ENCODE measurements at places on chromosomes 3 and 15.

- DNase-seq = no peak
Measured at GRCh38 chr15:45468294-45468693, 54.3 kb downstream of the SLC30A4 start.

- no peak for DNase-seq
Measured at GRCh38 chr15:96170979-96171739, 159.3 kb upstream of the NR2F2 start.

- DNase-seq = no peak
Measured at GRCh38 chr3:11969986-11970385, 34.2 kb upstream of the SYN2 start.

- DNase-seq = peak; percentile 55
Measured at GRCh38 chr15:65902373-65902772, 33.1 kb downstream of the RAB11A start.

DNA sequence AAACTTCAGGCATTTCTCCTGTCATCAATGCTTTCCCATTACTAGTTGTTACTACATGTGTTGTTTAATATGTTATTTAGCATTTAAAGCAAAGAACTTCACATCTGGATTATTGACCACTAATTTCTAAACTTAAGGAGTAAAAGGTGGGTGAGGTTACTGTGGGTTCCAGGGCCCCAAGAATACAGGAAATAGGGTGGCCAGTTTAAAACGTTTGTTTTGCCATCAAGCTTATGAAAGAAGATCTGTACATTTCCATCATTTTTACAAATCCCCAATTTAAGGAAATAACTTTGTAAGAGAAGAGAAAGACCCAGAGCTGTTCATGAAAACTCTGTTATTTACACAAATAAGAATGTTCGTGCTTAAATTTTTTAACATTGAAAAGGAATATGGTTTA, 54.5 kb upstream of the ACKR4 start:
- no peak for DNase-seq

DNA sequence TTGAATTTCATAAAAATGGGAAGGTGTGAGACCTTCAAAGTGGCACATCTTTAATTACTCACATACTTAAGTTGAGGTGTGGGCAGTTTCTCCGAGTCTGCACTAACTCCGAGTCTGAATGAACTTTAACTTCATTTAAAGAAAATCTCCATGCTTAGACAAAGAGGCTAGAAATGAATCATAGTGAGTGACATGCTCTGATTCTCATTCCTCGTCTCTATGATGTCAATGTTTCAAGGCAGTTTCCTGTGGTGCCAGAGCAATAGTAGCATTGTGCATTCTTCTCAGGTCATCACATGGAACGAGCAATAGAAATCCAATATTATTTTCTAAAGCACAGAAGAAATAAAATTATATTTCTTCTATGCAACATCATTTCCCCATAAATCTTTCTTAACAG, 224.8 kb downstream of the KCNMB2 start:
- no peak for DNase-seq

DNA sequence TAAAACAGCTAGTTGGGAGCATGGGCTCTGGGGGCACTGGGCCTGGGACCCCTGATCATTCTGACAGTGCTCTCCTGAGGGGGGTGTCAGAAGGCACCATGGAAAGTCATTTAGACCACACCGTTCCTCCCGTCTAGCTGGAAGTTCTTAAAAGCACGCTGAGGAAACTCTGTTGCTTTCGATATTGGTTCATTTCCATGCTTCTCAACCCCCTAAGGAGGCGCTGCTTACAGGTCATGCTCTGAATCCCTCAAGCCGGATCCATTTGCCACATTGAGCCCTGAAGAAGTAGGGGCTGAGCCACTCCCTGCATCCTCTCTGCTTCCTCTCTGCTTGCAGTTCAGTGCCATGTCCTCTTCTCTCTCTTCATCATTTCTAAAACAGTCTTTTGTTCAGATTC, 187.2 kb downstream of the CACNA2D3 start:
- DNase-seq = no peak

GRCh38 chr15:101225658-101226057, 26.2 kb downstream of the CHSY1 start:
- DNase-seq = no peak

GRCh38 chr15:35038626-35039451, 46.3 kb downstream of the NANOGP8 start:
- DNase-seq = no peak

- DNase-seq = no peak
Measured at GRCh38 chr15:67003586-67003985, 61.8 kb upstream of the SMAD3 start.

DNA sequence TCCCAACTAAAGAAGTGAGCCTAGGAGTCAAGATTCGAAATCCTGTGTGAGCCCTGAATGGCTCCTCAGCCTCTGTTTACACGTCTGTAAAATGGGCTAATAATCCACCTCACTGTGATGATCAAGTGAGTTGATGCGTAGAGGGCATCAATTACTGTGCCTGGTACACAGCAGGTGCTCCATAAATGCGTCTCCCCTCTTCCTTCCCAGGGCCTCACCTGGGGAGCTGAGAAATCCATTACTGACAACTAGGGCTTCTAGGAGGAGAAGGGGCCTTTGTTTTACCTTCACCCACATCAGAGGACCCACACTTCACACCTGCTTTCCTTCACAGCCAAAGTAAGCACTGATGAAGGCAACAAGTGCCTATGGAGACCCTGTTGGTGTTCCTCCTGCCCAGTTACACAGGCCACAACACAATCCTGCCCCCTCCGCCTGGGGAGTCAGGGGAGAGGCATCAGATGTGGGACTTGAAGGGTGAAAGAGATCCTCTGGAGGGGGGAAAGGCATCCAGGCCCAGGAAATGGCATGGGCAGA, 1.4 kb downstream of the CIB2 start:
- DNase-seq = no peak

- DNase-seq = peak; percentile 85
Measured at GRCh38 chr15:72197460-72198355, at the start of gene GRAMD2A. GRAMD2A (minus strand) TSS chr15:72197787.

DNA sequence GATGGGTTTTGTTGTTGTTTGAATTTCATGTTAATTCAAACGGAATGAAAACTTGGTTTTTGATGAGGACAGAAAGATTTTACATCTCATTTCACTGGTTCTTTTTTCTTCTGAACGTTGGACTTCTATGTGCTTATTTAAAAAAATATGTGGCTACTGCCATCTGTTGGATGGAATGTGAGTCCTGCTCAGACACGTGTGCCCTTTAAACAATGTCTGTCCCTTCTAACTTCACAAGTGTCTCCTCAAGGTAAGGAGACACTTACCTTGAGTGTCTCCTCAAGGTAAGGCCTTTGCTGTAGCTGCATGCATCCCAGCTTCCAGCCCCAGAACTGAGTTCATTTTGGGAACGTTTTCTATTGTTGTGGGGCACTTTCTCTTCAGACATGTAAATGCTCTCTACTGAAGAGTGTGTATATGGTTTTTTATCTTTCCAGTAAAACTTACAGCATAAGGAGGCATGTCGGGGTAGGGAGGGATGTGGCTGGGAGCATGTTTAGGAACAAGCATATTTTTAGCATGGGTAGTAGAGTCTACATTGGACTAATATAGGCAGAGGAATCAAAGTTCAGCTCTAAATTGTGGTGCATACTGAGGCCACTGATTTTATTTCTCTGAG, 63.1 kb upstream of the UBE3A start:
- DNase-seq = no peak

DNA sequence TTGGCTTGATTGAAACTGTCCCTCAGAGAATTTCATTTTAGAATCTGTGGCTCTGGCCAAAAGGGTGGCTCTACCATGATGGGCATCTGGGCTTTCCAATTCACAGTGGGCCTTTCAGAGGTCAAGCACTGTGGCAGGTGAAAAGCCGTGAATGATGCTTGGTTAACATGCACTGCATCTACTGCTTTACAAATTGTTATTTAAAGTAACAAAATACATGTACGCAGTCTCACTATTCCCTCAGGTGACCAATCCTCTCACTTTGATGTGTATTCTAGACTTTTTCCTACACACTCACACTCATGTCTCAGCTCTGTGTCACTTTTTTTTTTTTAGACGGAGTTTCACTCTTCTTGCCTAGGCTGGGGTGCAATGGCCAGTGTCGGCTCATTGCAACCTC, 70.5 kb downstream of the MGLL start:
- DNase-seq = no peak

DNA sequence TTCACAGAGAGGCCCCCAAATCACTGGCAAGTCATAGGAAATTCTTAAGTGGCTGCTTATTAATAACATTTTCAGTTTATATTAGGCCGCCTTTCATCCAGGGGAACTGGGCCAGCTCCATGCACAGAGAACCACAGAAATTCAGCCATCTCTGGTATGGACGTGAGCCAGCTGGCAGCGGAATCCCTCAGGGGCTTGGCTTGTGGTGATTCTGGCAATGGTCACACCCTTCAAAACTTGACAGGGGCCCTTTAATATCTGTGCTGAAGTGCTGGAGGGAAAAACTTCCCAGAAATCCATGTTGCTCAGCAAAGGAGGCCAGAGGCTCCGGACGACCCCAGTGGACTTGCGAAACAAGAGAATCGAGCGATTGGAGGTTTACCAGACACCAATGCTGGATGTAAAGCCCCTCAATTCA, 11.3 kb downstream of the PRICKLE2 start:
- no peak for DNase-seq

DNA sequence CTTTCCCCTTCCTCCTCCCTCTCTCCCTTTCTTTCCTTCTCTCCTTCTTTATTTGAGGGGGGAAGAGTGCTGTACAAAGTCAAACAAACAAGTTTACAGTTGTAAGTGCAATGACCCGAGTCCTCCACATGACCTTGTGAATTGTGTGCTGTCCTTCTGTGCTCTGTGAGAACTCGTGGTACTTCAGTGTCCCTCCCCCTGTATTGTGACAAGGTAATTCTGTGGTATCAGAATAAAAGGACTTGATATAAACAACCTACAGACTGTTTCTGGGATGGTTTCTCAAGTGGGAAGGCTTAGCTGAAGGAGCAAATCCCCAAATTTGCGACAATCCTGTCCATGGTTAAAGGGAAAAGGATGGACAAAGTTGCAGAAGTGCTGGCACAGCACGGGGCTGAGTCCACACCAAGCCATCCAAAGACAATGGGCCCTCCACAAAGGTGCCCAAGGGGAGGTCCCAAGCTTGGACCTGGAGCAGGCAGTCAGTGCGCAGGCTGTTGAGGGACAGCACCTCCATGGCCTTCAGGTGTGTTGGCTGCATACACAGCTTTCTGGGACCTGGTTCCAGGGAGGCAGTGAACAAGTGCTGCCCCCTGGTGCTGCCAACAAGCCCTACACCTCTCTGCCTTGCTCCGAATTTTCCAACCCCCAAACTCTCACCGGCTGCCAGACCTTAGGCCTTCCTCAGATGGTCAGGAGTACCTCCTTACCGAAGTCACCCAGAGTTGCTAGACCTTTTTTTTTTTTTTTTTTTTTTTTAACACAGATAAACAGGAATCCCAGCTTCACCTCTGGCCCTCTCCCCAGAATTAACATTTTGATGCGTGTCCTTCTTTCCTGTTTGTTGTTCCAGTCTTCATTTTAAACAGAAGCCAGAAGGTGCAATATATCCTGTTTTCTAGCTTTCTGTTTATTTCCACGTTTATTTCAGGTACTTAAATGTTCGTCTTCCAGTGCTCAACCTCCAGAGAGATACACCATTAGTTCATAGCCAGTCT, 2.6 kb upstream of the APEH start:
- peak; percentile 86 for DNase-seq

- no peak for DNase-seq
Measured at GRCh38 chr3:120224237-120224636, 60.8 kb downstream of the GPR156 start.

GRCh38 chr3:159821110-159821509, 167.5 kb upstream of the IL12A start:
- DNase-seq = no peak

DNA sequence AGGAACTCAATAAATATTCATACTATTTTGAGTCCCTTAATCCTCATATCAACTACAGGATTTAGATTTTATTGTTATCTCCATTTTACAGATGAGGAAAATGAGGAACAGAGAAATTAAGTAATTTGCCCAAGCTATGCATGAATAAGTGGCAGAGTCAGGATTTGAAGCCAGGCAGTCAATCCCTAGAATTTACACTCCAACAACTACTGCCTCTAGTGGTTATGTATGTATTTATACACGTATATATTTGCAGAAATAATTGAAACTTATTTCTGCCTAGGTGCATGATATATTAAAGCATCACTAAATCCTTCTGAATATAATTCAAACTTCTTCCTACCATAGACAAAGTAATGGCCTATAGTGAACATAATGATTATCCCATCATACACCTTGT, 137.4 kb downstream of the SERPINI1 start:
- no peak for DNase-seq
